H7 (cell line): ENCODE measurements at places on chromosomes 3 and 15.

DNA sequence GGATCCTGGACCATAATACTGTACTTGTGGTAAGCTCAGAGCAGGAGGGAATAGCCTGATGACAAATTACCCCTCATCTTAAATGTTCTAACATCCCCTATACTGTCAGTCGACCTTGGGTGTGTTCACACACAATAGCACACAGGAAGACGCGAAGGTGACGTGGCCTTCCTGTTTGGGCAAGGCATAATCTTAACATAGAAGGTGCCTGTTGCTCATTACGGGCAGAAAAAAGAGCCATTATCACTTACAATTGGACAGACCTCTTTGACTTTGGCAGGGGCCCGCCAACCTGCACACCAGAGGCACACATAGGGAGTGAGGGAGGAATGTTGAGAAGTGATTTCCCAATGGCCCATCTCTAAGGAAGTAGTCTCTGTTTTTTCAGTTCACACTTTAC is 144.2 kb downstream of the ANO10 start:
- DNase-seq: no peak

DNA sequence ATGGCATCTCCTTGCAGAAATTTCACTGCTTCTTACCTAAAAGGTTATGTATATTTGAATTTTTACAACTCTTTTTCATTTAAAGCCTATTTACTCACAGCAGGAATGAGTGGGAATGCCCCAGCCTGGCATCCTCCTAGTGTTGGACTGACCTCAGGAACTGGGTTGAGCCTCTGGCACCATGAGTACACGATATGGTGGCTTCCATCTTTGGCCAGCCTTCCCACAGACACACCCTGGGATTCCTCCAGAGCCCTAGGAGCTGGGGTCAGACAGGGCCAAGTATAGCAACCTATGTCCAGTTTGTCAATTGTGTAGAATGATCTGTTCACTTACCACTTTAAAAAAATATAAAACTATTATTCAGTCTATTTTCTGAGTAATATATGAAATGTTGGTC is 57.2 kb upstream of the HEG1 start:
- no peak for DNase-seq

DNA sequence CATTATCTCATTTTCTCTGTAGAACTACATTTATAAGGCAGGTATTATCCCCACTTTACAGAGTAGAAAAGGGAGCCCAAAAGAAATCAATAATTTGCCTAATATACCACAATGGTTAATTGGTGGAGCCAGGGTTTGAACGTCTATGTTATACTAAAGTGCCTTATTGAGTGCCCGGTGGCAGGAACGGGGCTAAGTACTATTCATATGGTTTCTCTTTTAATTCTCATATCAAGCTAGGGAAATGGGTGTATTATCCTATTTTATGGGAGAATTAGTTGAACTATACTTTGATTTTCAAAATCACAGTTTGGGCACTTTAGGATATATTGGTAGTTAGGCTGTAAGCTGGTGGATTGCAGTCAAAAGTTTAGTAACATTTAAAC is 1.5 kb downstream of the CEP97 start:
- no peak for DNase-seq

DNA sequence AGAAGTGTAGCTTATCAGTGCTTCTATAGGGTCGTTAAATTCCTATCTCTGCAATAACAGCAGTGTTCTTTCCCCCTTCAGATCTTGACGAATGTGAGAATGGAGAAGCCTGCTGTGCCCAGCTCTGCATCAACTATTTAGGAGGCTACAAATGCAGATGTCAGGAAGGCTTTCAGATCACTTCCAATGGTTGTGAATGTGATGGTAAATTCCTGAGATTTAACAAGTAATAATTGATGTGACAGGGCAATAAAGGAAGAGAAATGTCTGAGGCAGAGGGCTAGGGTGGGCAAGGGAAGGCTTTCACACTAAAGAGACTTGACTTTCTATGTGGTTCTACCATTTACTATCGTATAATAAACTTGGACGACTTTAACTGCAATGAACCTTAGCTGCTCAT is 711.7 kb upstream of the GOLIM4 start:
- peak; percentile 30 for DNase-seq

- no peak for DNase-seq
Observed at GRCh38 chr15:85867250-85867649, 72.5 kb upstream of the KLHL25 start.

- DNase-seq: no peak
Observed at GRCh38 chr15:75389791-75390382, 21.5 kb upstream of the MAN2C1 start.

DNA sequence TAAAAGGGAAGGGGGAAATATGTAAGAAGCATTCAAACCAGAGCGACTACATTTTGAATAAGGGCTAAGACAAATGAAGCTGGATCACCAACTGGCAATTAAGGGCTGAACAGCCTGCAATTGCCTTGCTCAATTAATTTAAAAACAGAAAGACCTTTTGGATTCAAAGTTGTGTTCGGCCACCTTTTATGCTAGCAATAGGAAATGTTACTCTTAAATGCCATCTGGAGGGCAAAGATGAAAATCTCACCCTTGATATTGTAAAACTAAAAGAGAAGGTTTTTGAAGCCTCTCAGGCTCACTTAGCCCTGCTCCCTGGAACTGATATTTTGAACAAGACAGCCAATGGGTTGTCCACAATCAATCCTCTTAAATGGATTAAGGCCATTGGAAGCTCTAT is 44.2 kb downstream of the ACAD9 start:
- no peak for DNase-seq

DNA sequence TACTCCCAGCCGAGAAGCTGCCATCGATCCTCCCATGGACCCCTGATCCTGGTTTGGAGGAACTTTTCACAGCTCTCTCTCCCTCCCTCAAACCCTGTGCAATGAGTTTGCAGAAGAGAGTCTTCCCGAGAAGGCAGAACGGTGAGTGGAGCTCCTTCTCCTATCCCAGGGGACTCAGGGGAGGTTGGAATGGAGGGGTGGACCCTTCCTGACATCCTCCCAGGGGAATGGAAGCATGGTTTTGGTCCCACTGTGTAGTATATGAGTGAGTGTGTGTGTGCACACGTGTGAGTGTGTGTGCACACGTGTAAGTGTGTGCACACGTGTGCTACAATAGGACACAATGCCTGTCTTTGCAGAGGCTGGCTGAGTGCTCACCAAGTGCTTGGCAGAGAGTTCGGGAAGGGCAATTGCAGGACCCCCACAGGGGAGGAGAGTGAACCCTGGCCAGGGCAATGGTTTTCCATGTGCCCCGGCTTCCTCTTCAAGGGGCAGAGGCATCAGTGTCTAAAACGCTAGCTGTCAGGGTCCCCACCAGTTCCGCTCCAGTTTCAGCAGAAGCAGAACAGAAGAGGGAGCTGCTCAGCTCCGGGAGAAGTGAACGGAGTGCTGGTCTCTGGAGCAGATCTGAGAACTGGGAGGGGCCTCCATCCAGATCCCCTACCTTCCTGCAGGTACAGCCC is 13.8 kb upstream of the IL16 start:
- peak; percentile 66 for DNase-seq

DNA sequence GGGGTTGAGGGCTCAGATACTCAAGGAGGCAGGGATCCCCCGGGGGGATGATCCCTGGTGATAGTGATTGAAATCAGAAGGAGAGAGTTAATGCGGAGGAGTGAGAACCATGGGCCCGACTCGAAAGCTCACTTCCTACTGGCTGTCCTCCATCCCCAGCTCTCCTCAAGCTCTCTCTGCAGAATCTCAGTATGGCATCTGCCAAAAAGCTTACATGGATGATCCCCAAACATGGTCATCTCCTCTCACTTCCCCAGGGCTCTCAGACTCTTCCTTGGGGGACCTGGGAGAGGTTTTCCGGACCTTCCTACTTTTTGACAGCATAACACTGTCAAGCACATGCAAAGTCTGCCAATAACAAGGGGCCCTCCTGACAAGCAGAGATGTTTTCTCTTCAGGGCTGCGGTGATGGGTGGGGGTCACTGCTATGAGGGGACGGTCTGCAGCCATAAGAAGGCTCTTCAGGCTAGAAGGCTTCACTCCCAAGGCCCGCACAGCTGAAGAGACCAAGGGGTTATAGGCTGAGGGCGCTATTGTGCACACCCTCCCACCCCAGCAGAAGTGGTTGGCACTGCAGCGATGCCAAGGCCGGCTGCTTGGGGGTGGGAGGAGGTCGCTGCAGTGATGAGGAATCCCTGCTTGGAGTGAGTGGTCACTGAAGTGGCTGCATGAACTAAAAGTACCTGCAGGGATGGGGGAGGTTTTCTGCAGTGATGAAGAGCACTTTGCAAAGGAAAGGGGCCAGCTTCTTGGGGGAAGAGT is 828 bp upstream of the VWA5B2 start:
- no peak for DNase-seq

DNA sequence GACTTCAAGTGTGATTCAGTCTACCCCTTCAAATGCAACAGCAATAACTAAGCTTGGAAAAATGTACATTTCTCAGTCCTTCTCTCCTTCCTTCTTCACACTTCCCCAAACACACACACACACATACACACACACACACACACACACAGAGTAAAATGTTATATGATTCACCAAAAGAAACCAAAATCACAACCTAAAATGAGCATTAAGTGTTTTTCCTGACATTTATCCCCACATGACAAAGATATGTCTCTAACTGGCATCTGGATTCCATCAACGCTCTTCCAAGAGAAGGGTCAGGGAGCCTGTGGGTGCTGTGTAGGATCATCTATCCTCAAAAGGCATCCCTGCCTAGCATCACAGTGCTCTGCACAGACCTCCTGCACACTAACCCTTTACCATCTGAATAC is 21.0 kb downstream of the PDZRN3 start:
- DNase-seq: no peak

DNA sequence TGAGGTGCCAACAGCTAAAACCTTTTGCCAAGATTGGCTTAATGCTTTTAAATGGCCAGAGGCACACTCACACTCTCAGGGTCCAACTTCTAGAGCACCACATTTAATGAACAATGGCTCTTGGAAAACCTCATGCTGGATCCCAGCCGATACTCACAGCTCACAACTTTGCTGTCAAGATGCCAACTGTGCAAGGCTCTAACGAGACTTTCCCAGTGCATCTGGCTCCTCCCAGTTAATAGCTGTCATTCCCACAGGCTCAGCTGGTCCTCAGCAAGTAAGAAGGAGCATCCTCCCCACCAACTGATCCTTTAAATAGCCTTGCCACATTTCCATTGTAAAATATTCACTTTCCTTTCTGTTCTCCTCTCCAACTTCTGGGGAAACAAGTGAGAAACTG is 20.3 kb upstream of the FRMD4B start:
- DNase-seq: no peak

- peak; percentile 54 for DNase-seq
Observed at GRCh38 chr3:15099364-15100098, 583 bp upstream of the RBSN start.

DNA sequence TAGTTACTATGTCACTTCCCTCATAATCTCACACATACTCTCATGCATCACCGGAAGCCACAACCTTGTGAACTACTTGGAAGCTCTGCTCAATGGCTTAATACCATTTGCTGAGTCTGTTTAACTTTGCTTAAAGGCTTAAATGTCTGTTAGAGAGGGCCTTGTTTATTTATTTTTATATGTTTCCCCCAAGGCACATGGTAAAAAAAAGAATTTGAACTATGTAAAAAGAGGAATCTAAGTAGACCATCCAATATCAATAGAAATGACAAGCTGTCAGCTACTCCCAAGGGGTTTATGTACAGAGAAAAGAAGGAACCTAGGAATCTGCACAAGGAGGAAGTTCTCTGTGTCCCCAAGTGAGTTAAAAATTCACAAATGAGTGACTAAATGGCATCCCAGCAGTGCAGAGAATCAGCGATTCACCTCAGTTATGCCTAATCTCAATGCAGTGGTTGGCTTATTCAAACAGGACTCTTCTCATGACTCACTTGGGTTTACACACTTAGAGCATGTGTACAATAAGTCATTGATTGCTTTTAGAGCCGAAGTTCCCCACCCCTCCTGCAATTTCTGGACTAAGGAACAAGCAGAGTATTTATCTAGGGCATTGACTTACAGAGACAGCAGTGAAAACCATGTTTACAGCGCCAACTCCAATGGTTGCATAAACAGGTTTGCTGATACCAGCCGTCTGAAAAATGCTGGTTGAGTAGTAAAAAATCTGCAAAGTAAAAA is 24.4 kb downstream of the SLC2A2 start:
- DNase-seq: no peak

GRCh38 chr3:143771258-143771657 is 77.0 kb downstream of the SLC9A9 start:
- DNase-seq: no peak

DNA sequence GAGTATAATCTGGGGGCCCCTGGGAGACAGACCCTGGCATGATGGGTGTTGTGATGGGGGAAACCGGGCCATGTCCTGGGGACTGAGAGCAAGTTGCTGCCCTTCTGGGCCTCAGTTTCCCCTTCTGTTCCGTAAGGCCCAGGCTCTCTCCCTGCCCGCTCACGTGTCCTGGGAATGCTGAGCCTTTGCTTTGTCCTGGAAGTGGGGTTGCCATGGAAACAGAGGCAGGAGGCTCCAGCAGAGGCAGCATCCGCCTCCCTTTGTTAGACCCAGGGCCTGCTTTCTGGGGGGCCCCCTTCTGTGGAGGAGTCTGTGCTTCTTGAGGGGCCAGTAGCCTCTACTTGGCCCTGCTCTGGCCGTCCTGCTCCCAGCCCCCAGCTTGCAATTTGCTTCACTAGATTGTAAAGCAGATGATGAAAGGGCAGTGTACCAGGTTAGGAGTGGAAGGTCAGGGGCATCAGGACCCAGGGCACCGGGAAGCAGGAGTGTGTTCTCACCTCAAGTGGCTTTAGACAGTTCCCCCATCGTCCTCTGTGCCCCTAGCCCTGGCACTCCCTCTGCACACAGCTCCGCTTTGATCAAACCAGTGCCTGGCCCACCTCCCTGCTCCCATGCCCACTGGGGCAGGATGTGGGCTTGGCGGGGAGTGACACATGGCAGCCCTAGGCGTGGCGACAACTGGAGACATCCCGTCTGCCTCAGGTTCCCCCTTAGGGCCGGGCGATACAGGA is 105.6 kb downstream of the FBLN2 start:
- DNase-seq: peak; percentile 89

DNA sequence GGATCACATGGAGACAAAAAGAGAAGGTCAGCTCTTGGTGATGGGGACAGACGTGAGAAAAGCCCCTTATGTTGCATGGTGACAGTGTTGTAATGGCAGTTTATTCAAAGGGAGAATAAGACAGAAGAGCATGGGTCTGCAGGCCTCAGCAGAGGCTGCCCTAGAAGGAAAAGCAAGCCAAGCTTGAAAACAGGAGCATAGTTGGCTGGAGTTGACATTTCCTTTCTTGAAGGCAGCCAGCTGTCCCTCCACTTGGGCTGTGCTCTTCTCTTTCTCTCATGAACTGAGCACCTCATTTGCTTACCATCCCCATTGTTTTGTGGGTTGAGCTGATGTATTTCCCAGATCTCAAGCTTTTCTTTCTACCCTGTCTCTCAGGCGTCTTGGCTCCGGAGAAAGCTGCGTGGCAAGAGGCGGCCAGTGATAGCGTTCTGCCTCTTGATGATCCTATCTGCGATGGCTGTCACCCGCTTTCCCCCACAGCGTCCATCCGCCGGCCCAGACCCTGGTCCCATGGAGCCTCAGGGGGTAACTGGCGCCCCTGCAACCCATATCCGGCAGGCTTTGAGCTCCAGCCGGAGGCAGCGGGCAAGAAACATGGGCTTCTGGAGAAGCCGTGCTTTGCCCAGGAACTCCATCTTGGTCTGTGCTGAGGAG is 52.9 kb downstream of the GASK1A start:
- DNase-seq: no peak

GRCh38 chr15:67611370-67612369 is 69.2 kb downstream of the MAP2K5 start:
- no peak for DNase-seq
